HCEC 1CT (cell line): ENCODE measurements at places on chromosomes 7 and 10.

GRCh38 chr7:107236862-107237261 lies 68.1 kb downstream of the HBP1 start:
- peak; percentile 17 for DNase-seq

- DNase-seq: no peak
Measured at GRCh38 chr10:31187182-31187581, 131.8 kb upstream of the ZEB1 start.

DNA sequence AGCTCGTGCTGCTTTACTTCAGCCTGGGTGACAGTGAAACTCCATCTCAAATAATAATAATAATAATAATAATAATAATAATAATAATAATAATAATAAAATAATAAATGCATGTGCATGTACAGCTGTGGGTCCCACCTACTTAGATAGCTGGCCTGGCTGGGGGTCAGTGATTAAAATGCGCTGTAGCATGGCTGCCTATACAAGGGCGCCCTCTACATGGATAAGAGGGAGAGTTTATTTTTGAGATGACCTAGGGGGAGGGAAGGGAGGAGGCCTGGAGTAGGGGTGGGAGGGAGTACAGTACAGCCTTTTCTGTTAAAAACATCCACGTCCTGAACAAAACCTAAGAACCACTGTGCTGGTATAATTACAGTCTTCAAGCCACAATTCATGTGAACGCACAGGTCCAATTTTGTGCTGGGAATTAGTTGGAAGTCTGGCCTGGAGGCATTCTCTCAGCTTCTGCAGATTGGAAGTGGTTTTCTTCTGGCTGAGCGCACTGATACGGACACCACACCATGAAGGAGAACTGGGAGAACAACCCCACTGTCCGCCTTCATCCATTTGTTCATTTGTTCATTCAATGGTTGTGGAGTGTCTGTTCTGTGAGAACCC lies 146.5 kb downstream of the TMEM178B start:
- DNase-seq: peak; percentile 9

DNA sequence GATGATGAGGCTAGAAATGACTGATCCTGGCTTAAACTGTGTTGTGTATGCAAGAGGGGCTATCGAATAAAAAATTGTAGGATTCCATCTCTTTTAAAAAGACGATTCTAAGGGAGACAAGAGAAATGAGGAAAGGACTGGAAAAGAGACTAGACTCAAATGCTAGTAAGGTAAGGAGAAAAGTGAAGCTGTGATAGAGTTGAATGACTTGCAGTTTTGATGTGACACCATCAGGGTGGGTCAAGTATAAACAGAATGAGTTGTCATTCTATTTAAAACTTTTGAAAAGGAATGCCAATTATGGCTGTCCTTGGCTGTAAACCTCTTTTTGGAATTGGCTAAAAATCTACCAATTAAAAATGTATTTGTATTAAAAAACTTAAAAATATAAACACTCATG lies 184.5 kb upstream of the PHF14 start:
- no peak for DNase-seq

DNA sequence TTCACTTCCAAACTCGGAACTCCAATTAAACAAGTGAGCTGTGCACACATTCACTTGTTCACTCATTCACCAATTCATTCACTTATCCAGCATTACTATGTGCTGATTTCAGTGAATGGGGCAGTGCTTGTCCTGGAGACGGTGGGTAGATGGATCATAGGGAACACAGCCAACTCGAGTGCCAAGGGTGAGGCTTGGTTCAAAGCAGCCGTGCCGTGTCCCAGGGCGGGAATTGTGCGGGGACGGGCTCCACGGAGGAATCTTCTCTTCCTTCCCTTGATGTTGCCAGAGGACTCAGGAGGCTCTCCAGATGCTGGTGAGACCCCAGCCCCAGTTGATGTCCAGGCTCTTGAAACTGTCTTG lies 2.9 kb downstream of the SH2D4B start:
- no peak for DNase-seq

DNA sequence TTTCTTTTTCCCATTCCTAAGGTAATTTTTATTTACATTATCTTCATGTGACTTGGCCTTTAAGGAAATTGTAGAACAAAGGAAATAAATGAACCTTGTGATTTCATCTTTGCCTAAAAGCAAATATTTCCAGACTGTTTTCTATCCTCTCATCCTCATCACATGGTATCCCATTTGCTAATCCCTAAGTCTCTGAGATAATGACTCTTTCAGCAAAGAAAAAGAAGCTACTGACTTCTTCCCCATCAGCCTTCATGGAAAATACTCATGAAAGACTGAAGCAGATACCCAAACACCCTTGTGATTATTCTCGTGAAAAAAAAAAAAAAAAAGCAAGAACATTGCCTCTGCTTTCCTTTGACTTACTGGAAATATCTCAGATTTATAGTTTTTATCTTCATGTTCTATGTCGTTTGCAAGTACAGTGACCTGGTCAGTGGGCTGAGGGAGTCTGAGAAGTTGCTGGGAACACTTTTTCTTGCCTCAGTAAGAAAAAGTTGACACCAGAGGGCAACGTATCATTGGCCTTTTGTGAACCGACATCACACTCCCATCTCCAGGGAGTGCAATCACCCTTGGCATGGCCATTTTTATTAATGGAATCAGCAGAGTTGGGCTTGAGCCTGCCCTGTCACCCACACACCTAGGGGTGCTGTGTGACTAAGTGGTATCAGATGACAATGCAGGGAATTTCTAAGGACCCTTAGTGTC lies 246.0 kb upstream of the KMT2E start:
- no peak for DNase-seq

GRCh38 chr10:13457958-13458686 lies 70.7 kb downstream of the BEND7 start:
- DNase-seq: no peak

DNA sequence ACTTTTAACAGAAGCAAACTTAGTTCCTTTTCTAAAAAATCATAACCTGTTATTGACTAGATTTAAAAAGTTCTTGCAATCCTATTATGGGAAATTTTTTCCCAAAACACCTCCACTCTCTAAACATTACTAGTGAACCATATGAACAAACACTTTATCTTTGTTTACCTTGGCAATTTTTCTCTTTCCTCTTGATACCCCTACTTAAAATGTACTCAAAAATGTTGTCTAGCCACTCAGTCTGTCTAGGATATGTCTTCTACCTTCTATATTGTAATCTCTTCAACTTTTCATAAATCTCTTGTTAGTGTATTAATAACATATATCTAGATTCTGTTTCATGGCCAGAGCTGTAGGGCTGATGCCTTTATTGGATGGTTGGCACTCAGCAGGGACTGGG lies 630.0 kb upstream of the GRM3 start:
- no peak for DNase-seq

DNA sequence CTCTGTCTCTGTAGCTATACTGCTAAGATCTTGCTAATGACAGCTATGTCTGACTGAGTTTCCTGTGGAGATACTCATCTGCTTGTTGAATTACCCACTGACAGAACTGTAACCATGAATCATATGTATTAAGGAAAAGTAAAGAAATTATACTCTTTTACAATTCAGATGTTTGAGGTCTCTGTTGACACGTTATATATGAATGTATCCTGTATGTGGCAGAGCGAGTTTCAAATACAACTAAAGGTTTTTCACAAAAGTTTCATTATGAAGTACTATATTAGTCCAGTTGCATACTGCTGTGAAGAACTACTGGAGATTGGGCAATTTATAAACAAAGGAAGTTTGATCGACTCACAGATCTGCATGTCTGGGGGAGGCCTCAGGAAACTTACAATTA lies 232.5 kb downstream of the CDK14 start:
- DNase-seq: peak; percentile 30

DNA sequence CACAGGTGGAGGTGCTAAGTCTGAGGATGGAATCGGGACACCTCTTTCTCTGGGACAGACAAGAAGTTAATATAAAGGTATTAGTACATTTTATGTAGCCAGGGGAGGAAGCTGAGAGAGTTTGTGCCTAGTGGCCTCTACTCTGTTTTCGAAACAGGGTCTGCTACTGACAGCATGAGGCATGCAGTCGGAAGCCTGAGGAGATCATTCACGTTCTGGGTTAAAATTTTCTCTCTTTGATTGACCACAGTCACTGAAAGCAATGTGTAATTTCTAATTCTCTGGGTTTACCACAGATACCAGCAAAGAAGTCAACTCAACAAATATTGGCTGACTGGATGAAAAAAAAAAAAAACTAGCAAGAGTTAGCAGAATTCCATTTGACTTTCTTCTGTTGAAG lies 53.3 kb upstream of the KCTD7 start:
- DNase-seq: no peak

- peak; percentile 91 for DNase-seq
Measured at GRCh38 chr10:118870467-118871243, 115.9 kb upstream of the CACUL1 start.

- peak; percentile 82 for DNase-seq
Measured at GRCh38 chr10:24958721-24959381, 6.4 kb upstream of the PRTFDC1 start.

DNA sequence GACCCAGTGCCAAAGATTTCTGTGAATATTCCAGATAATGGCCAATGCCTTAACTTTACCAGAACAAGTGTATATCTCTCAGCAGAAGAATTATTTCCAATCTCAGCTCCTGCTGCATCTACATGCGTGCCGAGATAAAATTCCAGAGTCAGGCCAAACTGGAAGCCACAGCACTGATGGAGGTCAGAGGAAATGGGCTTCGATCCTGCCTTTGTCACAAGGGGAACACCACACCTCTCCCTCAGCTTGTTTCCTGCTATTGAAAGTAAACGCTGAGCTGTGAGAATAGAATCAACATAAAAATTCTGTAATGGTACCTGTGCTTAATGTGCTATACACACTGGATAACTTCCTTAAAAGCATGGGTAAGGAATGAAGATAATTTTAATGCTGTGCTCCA lies 255.5 kb downstream of the NEBL start:
- no peak for DNase-seq

GRCh38 chr10:131811630-131812403 lies 89.0 kb upstream of the PPP2R2D start:
- no peak for DNase-seq

DNA sequence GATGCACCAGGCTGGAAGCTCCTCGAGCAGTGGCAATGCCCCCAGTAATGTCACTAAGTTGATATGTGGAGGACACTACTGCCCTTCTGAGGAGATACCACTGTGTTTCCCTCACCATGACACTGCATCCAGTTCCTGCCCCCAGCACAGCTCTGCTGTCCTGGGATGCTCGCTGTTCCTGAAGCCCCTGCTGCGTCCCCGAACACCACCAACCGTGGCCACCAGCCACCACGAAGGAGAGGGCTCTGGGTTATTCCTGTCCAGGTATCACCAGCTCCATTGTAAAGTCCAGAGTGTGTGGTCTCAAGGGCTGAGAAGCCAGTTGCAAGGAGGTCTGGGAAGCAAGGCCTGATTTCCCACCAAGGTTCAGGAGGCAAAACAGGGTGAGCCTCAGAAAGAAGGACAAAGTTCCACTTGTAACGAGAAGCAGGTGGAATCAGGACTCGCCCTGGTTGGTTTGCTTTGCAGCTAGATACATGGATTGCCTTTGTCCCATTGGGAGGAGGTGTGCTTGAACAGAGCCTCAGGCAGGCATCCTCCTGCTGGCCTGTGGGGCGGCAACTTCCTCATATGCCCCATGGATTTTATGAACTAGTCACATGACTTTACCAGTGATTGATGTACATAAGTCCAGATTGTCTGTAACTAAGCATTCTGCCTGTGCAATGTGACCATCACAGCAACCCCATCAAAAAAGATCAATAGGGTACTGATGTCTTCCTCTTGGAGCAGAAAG lies 427.0 kb upstream of the VSTM2A start:
- DNase-seq: no peak

GRCh38 chr10:112213836-112214235 lies 30.3 kb upstream of the GPAM start:
- no peak for DNase-seq

DNA sequence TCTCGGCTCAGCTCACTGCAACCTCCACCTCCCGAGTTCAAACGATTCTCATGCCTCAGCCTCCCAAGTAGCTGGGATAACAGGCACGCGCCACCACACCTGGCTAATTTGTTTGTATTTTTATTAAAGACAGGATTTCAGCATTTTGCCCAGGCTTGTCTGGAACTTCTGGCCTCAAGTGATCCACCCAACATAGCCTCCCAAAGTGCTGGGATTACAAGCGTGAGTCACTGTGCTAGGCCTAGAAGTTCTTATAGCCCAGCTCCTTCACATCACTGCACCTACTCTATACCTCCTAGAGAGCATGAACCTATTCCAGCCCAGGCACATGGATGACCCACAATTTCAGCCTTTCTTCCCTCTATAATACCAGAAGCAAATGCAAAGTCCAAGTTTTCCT lies 1.3 kb upstream of the BLOC1S2 start:
- DNase-seq: no peak

GRCh38 chr10:49598986-49599385 lies 11.1 kb upstream of the SLC18A3 start:
- no peak for DNase-seq

- no peak for DNase-seq
Measured at GRCh38 chr7:4939971-4940728, 18.8 kb downstream of the MMD2 start.

DNA sequence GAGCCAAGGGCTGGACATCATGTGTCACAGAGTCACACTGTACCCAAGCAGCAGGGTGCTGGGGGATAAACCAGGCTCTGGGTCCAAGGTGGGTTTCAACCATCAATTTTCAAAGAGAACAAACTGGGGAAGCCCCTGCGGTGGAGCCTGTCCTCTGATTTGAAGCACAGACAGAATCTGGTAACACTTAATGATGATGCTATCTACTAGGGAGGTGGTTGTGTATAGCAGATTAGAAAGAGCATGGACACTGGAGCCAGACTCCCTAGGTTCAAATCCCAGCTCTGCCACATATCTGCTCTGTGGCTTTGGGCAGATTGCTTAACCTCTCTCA lies 204.9 kb upstream of the ZMIZ1 start:
- DNase-seq: no peak

DNA sequence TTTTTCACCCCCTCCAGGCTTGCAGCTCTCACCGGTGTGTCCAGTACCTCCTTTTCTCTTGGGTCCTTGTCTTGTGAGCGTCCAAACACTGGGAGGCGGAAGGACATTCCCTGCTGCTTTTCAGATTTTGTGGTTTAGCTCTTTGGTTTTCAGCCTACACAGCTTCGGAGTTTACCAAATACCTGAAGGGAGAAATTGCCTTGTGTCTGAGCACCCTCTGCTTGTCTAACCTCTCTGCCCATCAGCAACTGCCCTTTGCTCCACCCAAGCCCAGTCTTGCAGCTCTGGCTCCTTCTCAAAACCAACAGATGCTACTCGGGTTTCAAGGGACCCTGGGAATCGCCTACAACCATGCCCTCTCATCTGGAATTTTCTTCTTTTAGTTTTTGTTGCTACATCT lies 519.1 kb upstream of the IGFBP3 start:
- DNase-seq: no peak

DNA sequence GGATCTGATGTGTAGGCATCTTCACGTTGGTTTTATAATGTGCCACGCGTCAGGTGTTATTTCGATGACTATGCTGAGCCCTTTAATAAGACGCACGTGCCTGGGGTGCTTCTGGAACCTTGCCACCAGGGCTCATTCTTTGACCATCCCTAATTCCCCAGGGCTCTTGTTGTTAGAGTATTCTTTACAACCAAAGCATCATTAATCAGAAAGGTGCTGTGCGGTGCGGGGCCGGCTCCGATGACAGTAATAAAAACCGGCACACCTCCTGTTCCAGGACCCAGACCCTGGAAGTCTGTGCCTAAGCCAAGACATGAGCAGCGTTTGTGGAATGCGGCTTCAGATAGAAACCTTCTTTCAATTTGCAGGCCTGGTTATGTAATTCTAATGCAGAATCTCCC lies 58.4 kb downstream of the MGMT start:
- DNase-seq: no peak
